Activated gamma-delta T cell treated with Interleukin-2 at 50 U/mL for 16 hours (primary cell): ENCODE measurements at places on chromosomes 3 and 15.

- DNase-seq, result no peak
Observed at GRCh38 chr3:171804618-171805389, 5.5 kb downstream of the PLD1 start.

GRCh38 chr15:100341239-100341749 lies 481 bp downstream of the ADAMTS17 start:
- no peak for DNase-seq

DNA sequence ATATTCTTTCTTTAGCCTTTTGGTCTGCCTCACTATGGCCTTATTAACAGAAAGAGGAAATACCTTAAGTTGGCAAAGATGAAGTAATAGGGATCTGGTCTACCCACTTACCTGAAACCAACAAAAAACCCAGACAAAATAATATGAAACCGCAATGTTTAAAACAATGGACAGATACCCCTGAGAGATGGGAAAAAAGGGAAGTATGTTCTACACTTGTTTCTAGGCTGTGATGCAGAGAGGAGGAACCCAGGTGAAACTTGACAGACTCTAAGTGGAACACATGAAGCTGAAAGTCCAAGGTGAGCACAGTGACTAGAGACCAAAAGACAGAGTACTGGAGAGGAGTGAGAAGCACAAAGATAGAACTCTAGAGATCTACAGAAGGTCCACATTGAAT lies 78.4 kb downstream of the NR2E3 start:
- DNase-seq, result no peak

DNA sequence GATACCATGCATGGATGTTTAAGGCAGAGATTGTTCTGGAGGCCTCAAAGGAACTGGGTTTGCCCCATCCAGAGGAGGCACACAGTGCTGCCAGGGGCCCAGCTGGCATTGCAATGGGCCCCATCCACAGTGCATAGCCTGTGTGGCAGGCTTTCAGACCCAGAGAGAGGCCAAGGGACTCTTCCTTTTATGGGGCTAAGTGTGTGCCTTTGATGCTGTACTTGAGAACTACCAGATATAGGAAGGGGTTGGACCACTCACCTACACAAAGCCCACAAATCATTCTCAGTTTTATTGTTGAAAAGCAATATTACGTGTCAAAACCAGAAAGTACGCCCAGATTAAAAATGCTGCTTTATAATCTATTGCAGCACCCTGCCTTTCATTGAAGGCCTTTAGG lies 134.9 kb downstream of the EPHB1 start:
- DNase-seq, result no peak

DNA sequence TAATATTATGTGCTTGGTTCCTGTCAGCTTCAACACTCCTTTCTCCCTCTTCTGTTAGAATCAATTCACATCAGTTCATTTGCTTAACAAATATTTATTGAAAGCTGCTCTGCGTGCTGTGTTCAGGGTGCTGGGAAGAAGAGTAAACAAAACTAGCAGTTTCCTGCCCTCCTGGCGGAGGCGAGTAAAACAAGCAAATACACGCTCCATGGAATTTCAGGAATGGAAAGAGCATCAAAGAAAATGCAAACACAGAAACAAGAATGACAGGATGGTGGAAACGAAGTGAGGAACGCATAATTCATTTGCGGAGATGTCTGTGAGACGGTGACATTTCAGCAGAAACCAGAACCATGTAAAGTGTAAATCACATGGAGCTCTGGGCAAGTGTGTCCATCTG lies 49.4 kb upstream of the SPTSSB start:
- DNase-seq, result no peak

GRCh38 chr15:48537271-48538113 lies 108.0 kb downstream of the FBN1 start:
- no peak for DNase-seq

DNA sequence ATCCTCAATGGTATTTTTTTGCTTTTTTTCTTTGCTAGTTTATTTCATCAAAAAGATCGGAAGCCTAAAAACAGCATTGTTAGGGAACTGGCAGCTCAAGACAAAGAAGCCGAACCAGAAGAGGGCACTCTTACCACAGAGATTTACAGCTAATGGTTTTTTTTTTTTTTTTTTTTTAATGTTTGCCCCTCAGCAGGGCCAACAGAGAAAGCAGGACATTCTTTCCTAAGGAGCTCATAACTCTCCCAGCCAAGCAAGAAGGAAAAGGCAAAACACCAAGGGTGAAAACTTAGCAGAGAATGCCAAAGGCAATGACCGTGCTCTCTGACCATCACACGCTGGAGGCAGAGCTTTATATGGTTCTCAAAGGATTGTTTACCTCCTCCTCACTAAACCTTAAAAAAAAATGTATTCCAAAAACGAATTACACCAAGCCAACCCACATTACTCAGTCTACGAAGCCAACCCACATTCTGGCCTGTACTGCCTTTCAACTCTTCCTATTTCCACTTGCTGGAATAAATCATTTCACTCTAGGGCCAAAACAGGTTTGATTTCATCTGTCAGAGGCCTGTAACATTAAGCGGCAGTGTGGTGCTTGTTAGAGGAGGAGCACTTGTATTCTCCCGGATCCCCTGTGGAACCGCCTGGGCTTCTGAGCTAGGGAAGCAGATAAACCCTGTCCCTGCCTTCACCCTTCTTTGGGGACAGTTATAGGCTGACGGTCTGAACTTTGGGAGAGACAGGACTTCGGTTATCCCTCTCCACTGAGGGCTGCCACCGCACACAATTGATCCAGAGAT lies 35.6 kb upstream of the GYG1 start:
- DNase-seq, result no peak

DNA sequence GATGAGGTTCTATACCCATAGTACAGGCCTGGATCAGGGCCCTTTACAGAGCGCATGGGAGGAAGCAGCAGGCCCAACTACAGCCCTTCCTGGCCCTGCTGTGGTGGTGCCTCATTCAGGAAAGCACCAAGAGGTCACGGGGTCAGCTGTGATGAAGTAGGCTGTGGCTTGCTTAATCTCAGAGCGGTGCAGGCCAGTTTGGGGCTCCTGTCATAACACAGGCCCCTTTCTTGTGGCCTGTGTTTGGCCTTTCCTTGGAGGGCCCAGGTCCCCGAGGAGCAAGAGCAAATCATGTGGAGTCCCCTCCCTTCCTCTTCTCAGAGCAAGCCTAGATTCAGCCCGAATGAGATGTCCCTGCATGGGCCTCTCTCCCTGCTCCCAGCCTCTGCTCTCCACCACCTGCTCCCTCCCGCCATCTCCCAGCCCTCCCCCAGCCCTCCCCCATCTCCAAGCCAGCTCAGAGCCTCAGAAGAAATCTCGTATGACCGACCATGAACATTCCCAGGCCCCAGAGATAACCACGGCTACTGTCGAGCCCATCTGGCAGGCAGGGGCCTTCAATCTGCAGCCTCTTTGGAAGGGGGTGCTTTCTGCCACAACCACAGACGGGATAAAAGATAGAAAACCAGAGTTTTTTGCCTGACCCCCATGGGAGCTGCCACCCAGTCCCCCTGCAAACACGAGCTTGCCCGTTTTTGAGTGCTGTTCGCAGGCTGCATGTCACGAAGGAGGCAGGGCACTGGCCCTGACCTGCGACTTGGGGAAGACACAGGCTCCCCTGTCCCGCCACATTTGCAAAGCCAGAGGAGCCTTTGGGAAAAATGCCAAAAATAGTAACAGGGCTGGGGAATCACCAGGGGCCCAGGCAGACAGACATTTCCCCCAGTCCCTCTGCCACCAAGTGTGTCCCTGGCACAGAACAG lies 32.3 kb upstream of the DUSP7 start:
- DNase-seq, result no peak

DNA sequence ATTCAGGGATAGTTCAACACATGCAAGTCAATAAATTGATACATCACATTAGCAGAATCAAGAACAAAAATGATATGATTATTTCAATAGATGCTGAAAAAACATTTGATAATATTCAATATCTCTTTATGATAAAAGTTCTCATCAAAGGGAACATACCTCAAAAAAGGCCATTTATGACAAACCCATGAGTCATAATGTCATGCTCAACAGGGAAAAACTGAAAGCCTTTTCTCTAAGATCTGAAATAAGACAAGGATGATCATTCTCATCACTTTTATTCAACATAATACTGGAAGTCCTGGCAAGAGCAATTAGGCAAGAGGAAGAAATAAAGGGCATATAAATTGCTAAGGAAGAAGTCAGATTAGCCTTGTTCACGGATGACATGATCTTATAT lies 54.1 kb upstream of the TMEM158 start:
- no peak for DNase-seq

DNA sequence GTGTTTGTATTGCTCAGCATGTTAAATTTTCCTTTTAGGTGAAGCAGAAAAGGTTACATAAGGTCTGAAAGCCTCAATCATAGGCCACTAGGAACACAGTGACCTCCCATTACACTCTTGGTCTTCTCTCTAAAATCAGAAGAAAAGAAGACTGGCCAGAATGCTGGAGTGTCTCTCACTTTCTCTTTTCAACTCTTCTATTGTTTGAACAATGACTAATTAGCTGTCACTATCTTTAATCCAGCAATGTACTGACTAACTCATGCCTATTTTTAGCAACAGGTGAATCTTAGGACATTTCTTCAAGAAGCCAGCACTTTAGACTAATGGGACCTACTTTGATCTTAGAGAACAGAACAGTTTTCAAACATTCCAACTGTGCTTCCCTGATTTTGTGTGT lies 142.8 kb downstream of the TGFBR2 start:
- no peak for DNase-seq

GRCh38 chr3:10116138-10116460 lies 624 bp downstream of the BRK1 start:
- no peak for DNase-seq

DNA sequence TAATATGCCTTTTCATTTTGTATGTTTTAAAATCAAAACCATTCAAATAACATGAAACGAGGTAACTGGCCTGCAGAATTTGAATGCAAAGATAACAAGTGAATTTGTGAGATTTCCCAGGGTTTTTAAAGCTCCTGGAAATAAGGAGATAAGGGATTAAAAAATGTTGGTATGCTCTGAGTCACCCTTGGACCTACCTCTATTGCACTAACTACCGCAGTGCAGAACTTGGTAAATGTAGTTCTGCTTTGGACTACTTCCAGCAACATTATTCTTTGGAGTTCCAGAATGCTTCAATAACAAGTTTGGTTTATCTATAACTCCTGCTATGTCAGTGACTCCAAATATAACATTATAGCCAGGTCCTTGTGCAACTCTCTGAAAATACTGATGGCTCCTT lies 201.7 kb downstream of the GAP43 start:
- DNase-seq, result no peak

- DNase-seq, result no peak
Observed at GRCh38 chr3:153045150-153045549, 116.9 kb upstream of the RAP2B start.

- DNase-seq, result no peak
Observed at GRCh38 chr15:56076640-56077039, 83.2 kb upstream of the NEDD4 start.

DNA sequence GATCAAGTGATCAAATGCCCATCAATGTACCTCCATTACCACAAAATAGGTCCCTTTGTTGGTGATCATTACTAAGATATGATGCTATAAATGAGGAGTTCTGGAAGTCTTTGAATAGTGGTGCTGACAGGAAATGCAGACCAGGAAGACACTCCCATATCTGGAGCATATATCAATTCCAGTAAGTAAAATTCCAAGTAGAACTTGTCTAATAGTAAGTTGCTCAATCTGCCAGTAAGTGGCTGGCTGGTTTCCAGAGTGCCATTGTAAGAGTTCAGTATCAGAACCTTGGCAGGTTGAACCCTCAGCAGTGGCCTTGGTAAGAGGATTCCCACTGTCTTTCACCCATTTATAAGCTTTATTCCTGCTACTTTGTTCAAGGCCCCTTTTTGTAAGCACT lies 379.9 kb upstream of the RBMS3 start:
- DNase-seq, result no peak

- no peak for DNase-seq
Observed at GRCh38 chr15:91385311-91385710, 285.3 kb downstream of the SV2B start.

DNA sequence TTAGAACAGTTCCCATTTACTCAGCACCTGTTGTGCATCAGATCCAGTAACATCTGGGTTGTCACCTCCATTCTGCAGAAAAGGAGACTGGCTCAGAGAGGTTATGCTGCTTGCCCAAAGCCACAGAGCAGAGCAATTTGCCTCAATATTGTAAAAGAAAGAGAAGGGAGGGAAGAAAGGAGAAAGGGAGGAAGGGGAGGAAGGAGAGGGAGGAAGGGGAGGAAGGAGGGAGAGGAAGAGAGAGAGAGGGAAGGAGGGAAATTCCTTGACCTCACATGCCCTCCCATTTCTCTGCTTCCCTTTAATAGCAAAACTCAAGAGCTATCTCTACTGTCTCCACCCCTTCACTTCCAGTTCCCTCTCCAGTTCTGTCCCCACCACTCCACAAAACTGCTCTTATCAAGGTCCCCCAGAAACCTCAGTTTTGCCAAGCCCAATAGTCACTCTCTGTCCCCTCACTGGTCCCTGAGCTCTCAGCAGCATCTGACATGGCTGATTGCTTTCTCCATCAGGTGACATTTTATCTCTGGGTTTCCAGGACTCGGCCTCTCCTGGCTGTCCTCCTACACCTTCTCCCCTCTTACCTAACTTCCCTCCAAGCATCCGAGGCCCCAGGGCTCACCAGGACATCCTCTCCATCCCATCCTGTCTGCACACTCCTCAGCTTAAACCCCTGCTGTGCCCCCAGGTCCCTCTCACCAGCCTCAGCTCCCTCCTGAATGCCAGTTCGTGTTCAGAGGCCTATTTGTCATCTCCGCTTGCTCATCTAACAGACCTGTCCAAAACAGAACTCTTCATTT lies 104.7 kb upstream of the LINGO1 start:
- no peak for DNase-seq

DNA sequence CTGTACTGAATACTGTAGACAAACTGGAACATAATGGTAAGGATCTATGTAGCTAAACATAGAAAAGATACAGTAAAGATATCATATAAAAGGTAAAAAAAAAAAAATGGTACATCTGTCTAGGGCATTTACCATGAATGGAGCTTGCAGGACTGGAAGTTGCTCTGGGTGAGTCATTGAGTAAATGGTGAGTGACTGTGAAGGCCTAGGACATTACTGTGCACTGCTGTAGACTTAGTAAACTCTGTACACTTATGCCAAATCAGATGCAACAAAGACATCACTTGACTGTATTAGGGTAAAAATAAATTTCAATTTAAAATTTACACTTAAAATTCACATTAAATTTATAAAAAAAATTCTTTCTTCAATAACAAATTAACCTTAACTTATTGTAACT lies 281.3 kb upstream of the LMCD1 start:
- no peak for DNase-seq

DNA sequence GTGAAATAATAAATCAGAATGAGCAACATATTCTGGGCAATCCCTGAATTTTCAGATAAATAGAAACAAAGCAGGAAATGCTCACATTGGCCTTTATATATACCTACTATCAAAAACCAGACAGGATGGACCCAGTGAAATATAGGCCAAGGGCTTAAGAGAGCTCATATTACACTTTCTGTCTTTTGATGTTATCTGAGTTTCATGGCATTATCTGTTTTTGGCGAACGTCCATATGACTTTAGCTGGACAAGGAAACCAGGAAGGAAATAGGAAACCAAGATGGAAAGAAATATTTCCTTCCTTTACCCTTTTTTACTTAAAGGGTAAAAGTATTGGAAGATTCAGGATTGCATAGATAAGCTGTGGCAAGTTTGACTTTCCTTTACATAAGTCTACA lies 274.8 kb downstream of the THSD4 start:
- no peak for DNase-seq
